ENCODE measurements at places on chromosomes 3 and 15.
A peak's percentile ranks its signal among the peaks of the same experiment; 100 is the strongest.

DNA sequence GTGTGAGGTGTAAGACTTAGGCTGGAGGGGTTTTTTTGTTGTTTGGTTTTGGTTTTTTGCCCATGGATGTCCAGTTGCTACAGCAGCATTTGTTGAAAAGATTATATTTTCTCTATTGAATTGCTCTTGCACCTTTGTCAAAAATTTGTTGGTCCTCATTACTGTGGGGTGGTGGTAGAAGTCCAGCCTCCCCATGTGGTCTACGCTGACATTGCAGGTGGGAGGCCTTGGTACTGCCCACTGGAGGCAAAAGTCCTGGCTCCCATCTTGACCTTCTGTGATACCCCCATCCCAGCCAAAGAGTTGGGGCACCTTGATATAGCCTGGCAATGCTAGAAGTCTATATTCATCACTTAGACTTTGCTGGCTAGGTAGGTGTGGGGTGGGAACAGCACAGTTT is 5.4 kb upstream of the RAB6B start:
- DNase-seq = no peak

DNA sequence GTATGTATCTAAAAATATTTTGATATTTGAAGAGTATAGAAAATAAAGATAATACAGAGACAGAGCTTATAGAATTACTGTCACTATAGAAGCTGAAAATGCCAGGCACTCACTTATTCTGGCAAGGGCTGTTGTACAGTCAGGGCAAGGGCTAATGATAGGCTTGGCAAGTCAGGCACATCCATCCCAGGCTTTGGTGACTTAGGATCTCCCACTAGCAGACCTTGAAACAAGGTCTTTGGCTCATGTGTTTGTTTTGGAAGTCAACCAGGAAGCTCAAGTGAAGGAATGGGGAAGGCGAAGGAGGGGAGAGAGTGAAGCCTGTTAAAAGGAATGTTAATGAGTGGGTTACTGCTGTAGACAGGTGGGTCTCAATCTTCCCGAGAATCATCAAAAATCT is 199.1 kb upstream of the SUCLG2 start:
- DNase-seq = no peak

DNA sequence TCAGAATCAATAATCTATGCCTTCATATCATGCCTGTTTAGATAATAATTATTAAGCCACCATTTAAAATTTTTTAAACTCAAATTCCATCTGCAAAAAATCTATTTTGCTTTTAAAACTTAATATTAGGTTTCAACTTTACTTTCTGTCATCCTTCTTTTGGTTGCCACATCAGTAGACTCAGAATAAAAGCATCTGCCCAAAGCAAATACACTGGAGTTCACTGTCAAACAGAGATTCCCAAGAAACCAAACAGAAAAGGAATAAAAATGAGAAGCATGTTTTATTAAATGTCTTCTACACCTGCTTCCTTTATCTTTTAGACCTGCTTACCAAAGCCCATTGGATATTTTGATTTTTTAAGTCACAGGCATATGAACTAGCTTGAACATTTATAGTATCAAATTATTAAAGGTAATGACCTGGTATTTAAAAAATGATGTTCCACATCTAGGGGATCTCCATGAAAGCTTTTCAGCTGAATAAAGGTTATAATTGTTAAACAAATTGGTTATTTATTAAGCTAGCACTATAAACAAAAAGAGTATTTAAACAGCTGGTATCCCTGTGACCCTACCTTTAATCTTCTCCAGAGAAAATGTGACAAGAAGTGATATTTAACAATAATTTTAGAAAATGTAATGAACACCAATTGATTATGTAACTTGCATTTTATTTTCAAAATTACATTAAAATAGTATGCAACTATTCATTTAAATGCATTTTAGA is 62.5 kb downstream of the ALCAM start:
- DNase-seq = no peak

DNA sequence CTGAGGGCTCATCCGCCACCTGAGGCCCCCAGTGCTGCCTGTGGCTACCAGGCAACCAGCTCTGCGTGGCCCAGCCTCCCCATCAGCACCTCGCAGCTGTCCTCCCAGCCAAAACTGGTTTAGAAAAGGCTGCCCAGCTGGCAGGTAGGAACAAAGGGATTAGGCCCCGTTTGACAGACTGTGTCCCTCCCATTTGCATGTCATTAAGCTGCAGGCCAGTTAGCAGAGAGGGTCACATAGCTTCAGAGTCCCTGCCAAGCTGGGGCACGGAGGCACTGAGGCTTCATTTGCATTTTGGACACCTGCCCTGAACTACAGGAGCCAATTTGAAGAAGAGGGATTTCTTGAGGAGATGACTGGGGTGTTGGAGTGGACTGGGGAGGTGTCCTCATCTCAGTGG is 177.9 kb downstream of the TLE3 start:
- DNase-seq = no peak

DNA sequence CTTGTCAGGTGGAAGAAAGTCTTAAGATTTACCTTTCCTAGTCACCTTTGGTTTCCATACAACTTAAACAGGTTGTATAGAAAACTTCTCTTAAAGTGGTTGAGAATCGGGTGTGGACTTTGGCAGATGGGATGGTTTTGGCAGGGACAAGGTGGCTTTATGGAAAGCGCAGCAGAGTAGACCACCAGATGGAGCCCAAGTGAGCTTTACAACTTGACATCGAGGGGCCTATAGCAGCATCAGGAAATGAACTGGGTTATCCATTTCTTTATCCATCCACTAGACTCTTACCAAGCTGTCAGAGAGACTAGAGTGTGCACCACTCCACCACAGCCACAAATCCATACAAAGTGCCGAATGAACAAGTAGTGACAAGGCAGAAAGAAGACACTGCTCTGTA is 85.3 kb upstream of the MBNL1 start:
- no peak for DNase-seq

DNA sequence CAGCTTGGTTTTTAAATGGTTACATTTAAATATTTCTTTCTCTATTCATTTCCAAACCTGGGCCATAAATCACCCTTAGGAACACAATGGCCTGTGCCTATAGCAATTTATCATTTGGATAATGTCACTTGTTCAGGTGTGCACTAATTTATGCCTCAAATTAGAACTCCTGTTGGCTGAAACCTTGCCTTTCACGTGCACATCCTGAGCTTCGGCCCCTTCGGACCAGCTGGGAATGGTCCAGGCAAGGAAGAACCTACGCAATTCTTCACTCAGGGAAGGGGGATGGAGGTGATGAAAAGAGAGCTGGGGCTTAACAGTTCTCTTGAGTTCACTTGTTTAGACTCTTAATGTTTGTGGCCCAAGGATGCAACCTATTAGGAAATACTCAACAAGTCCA is 324.1 kb upstream of the ICE2 start:
- DNase-seq = no peak

DNA sequence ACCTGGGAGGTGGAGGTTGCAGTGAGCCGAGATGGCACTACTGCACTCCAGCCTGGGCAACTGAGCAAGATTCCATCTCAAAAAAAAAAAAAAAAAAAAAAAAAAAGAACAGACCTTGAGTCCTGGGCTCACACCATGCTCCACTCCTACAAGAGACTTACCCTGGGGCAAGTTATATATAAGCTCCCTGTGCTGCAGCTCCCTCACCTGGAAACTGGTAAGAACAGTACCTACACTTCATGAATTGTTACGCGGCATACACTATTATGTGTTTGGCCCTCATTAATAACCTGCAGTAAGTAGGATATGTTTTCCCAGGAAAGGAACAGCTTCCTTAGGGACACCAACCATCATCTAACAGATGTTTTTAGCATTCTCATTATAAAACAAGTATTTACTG is 119.6 kb downstream of the FMN1 start:
- DNase-seq = no peak

DNA sequence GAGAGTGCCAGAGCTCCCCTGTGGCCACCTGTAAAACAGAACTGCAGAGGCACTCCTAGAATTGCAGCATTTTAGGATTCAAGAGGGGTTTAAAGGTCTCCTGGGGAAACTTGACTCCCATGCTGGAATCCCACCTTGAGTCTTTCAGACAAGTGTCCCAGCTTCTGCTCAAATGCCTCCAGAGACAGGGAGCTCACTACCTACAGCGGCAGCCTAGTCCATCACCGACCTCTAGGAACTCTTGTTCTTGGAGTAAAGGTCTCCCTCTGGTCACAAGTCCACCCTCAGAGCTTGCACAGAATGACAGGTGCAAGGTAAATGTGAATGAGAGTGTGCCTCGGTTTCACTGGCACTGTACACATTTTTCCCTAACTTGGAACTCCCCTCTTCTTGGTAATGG is 72.0 kb downstream of the NUP210 start:
- no peak for DNase-seq

DNA sequence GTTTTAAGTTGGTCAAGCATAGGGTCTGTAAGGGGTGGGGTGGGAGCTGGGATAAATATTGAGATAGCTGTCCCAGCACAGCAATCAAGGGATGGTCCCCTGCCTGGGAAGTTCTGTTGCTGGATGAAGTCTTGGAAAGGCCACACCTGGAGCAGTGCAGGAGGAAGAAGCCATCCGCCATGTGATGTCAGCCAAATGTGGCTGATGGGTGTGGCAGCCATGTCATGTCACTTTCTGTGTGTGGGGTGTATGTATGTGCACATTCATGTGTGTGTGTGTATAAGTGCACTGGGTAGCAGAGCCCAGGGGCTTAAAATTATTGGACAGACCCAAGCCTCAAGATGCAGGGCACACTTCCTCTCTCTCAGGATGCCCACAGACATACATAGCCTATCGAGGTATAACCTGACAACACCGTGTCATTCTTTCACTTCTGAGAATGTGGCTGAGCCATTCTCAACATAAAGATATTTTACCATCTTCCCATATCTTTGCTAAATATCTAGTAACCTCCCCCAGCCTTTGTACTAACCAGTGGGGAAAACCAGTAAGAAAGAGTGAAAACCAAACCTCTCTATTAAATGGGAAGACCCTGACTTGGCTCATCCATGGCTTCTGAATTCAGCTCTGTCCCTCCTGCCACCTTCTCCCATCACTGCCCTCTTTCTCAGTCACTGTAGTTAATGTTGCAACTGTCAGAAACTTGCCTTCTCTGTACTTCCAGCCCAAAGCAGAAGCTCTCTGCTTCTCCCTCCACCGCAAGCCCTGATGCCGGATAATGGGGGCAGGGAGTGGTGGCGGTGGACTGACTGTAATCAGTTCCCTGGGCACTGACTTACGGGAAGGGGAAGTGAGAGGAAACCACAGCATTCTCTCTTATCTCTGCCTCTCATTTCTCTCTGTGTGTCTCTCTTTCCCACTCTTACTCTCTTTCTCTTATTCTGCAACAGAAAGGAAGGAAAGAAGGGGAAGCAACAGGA is 11.2 kb downstream of the TNFSF10 start:
- no peak for DNase-seq

- no peak for DNase-seq
Measured at GRCh38 chr3:65811892-65812291, 226.8 kb downstream of the MAGI1 start.

DNA sequence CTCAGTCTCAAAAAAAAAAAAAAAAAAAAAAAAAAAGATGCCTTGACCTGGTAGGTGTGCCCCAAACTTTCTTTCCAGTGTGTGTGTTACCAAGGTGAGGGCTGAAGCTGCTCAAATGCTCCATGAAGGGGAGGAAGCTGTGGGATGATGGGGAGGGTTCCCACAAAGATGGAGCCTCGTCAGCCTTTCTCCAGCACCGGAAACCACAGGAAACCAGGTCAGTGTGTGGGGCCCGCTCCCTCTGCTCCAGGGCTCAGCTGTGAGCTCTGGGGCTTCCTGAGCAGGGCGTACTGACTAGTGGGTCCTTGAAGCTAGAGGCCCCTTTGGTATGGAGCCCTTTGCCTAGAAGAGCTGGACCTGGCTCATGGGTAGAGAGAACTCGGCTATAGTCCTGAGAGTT is 681 bp upstream of the IL17RE start:
- no peak for DNase-seq

- no peak for DNase-seq
Measured at GRCh38 chr3:14472471-14473351, 67.4 kb downstream of the GRIP2 start.

DNA sequence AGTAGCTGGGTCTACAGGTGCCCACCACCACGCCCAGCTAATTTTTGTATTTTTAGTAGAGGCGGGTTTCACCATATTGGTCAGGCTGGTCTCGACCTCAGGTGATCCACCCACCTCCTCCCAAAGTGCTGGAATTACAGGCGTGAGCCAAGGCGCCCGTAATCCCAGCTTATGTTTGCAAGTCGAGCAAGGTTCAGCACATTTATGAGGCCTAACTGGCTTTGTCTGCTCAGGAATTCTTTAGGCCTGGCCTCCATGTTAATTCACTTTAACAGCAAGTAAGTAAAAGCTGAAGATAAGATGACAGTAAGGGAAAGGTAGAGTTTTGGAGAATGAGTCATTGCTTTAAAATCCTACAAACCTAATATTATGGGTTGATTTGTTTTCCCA is 24.6 kb downstream of the SIDT1 start:
- DNase-seq = no peak

DNA sequence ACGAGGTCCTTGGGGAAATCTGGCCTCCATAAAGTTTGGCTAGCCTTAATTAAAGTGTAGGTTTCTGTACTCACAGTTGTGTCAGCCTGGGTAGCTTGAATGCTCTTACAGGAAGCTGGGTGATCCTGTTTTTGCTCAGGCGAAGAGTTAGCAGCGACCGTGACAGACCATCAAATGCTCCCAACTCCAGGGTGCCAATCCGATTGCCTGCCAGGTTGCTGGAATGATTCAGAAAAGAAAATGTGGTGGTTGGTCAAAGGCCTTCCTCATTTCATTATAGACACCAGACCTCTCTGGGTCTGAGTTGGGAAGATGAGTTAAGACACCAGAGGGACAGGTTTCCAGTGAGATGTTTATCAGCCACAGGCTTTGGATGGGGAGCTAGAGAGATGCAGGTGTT is 86.0 kb downstream of the LRIG1 start:
- no peak for DNase-seq

- no peak for DNase-seq
Measured at GRCh38 chr15:56972426-56972825, 54.0 kb downstream of the TCF12 start.

- DNase-seq = no peak
Measured at GRCh38 chr3:52561028-52561747, 24.8 kb downstream of the UQCC5 start.

DNA sequence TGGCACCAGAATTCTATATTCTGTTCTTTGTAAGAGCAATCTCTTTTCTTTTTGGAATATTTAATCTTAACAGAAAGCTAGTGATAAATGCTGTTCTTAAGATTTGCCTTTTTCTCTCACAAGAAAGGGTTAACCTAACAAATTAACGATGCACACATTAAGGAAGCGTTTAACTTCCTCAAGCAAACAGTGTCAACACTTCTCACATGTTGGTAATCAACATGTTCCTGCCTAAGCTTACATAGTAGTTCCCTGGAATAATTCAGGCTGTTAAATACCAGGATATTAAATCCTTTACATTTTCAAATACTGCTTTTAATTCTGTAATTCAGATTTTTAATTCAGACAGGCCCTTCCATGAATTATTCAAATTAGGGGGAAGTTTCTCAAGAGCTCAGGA is 67.4 kb upstream of the RPL35A start:
- DNase-seq = no peak

GRCh38 chr3:67384760-67385397 is 269.5 kb downstream of the SUCLG2 start:
- peak; percentile 6 for DNase-seq

Data from NCI-H510A (cell line).